ENCODE measurements at places on chromosomes 6 and 20.

DNA sequence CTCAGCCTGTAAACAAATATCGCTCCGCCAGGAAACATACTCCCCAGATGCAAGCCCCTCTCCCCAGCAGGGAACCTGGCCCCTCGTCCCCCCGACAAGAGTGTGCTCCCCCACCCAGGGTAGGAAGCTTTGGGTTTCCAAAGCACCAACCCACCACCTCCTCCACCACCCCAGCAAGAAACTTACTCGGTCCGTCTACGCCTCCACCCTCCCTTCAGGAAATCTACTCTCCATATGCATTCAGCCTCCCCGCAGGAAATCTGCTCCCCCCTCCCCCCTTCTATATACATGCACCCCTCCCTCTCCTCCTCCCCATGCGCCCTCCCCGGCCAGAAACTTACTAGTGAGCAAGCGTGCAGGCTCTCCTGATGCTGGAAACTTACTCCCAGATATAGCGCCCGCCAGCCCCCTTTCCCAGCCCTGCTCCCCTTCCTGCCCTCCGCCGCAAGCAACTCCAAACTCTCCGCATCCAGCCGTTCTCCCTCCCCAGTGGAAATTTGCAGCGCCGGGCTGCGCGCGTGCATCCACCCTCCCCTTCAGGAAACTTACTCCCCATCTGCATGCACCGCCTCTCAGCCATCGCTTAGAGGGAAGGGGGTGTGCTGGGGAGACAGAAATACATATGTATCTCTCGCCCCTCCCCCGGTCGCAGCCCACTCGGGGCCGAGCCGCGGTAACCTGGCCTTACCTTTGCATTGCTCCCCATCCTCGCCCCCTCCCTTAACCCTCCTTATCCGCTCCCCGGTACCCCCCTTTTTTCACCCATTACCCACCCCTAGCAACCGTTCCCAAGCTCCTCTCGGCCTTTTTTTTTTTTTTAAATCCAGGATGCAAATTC is at the start of gene TRERF1:
Gene TRERF1 (minus strand): TSS at position 594 of the 838 bp plus-strand sequence. CDS start 182,336 bp downstream, outside the sequence.
- DNase-seq, result no peak

GRCh38 chr6:54134935-54135334 is 23.7 kb downstream of the MLIP start:
- no peak for DNase-seq

- no peak for DNase-seq
Observed at GRCh38 chr6:29959467-29959866, 17.1 kb downstream of the HLA-A start.

GRCh38 chr20:48612335-48612734 is 215.5 kb downstream of the PREX1 start:
- DNase-seq, result no peak

- DNase-seq, result peak; percentile 6
Observed at GRCh38 chr6:134882426-134883038, 67.4 kb downstream of the ALDH8A1 start.

- peak; percentile 18 for DNase-seq
Observed at GRCh38 chr6:116682334-116682712, 1.3 kb downstream of the KPNA5 start.

DNA sequence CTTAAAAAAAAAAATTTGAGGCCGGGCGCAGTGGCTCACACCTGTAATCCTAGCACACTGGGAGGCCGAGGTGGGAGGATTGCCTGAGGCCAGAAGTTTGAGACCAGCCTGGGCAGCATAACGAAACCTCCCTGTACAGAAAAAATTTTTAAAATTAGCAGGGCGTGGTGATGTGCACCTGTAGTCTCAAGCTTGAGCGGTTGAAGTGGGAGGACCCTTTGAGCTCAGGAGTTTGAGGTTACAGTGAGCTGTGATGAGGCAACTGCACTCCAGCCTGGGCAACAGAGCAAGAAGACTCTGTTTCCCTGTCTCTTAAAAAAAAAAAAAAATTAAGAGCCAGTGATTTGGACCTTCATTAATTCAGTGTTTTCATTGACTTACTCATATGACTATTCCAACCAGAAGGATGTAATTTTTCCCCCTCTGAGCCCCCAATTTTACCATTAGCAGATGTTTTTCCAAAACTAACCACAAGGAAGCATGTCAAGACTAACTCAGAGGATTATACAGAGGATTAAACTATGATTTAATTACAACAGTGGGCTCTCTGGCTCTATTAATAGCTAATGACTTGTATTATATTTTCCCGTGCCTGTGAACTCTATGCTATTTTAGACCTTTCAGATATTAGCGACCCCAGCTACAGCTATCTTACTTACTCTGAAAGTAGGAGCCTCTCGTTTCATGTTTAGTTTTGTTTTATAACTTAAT is 75.1 kb downstream of the ARID1B start:
- no peak for DNase-seq

GRCh38 chr20:53763707-53764414 is 170.2 kb upstream of the ZNF217 start:
- DNase-seq, result no peak

DNA sequence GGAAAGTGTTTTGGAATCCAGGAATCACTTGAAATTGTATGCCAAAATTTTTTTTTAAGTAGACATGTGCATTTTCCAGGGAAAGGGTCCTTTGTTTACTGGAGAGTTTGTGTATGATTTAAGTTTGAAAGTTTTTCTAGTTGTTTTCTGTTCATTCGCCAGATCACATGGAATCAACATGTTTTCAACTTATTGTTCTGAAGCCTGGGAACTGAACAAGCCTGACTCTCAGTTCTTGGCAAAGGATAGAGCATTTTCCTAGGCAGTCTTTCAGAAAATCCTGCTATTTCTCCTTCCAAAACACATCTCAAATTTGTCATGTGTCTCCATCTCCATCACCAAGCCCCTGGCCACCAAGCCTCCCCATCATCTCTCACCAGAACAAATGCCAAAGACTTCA is 374.8 kb downstream of the MAFB start:
- DNase-seq, result no peak

GRCh38 chr6:63862486-63863198 is 227.0 kb downstream of the PHF3 start:
- DNase-seq, result no peak

DNA sequence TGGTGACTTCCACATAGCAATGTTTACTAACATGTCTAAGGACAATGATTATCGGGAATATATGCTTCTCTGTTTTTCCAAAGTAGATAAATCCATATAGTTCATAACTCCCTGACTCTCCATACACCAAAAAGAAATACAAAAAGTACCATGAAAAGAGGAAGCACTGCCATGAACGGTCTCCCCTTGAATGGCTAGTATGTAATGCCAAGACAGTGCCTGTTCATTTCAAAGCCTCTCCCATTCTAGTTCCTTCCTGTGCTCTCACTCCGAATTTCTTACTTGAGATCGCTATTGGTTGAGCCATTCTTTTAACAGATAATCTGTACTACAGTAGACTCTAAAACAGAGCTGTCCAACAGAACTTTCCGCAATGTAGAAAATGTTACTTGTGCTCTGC is 54.8 kb upstream of the EDN1 start:
- no peak for DNase-seq

- DNase-seq, result no peak
Observed at GRCh38 chr20:54624706-54625390, 149.5 kb downstream of the DOK5 start.

DNA sequence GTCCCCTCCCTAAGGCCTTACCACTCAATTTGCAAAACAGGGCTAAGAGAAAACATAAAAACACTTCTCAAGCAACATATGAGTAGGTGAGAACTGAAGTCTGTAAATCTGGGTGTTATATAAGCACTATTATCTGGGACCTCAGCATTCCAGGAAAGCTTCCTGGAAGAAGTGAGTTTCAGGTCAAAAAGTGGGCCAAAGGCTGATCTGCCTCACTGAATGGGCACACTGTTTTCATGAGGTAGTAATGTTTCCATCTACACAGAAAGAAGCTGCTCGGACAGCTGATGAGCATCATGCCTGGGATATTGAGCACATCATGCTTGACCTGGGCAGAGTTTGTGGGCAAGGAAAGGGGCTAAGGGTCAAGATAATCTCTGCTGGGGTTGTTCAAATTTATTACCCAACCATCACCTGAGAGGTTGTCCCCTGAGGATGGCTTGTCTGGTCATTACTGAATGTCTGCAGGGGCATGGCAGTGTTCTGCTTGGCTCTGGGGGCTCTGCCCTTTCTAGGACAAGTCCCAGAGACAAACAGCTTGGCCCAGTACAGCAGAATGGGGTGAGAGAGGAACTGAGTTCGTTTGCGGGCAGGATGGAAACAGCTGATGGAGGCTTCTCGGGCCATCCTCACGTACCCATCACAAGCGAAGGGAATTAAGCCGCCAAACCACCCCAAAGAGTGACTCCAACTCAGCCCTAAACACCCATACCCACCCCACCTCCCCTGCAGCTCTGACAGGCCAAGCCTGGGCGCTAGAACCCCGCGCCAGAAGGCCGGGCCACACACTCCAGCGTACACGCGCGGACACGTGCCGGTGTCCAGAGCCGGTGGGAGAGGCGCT is 1.2 kb upstream of the SYNJ2 start:
- DNase-seq, result no peak

- DNase-seq, result peak; percentile 83
Observed at GRCh38 chr20:62875419-62876361, 14.1 kb upstream of the TCFL5 start.

DNA sequence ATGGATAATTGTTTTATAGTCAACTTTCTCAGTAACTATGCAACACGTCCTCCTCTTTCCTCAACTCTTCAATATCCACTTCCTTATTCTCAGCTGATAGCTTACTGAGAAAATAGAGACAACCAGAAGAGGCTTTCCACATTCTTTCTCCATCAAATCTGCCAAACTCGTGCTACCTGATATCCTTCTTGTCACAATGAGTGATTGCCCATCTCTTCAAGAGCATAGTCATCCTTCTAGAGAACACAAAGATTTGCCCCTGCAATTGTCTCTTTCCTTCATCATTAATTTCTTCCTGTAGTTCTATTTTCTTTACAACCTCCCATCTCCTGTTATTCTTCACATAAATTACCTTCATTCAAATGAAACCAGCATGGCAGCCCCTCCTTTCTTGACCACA is 75.9 kb upstream of the RGS17 start:
- DNase-seq, result no peak

- DNase-seq, result peak; percentile 82
Observed at GRCh38 chr6:131954775-131955107, 3.6 kb upstream of the CCN2 start.

GRCh38 chr20:49787371-49788357 is 25.0 kb upstream of the SLC9A8 start:
- no peak for DNase-seq

DNA sequence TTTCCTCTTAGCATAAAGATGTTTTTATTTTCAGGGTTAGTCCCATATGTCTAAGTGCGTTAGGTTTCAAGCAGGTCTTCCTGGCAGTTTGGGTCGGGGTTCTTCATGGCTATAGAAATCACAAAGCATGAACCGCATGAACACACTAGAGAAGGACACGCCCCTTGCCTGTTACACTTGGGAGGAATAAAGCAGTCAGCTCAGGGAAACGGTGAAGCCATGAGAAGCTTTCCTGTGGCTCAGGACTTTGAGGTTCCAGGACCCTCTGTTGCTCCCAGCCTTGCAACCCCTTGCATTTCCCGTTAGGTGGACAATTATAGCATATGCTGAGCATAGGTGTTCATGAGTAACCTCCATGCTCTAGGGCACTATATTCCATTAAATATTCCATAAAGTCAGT is 96.7 kb downstream of the SYCP2 start:
- DNase-seq, result no peak

DNA sequence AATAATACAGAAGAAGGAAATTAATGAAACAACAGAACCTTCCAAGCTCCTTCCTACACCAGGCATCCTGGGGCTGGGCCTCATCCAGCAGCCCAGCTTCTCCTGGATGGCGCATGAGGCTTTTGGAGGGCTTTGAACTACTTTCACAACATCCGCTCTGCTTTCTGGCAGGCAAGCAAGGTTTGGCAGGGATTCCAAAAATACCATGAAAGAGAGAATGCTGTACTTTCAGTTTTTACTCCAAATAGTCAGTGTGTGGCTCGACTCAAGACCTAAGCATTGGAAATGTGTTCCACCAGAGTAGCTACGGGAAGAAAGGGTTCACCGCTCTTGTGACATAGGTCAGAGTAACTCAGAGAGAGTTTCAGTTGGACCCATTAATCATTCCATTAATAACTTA is 125.4 kb downstream of the OPRM1 start:
- peak; percentile 40 for DNase-seq

All from RCC 7860 (cell line).